Spleen (tissue), 13 donors: ENCODE measurements at places on chromosomes 2 and 18. TPM values are rescaled to one million over a fixed set of nuclear protein-coding genes. Genes with fewer than 3 reads are reported as not detected.

- DNase-seq = no peak
Measured at GRCh38 chr2:88575051-88575450, 52.2 kb downstream of the EIF2AK3 start.

The DLX1 gene
- total RNA-seq = not detected

DNA sequence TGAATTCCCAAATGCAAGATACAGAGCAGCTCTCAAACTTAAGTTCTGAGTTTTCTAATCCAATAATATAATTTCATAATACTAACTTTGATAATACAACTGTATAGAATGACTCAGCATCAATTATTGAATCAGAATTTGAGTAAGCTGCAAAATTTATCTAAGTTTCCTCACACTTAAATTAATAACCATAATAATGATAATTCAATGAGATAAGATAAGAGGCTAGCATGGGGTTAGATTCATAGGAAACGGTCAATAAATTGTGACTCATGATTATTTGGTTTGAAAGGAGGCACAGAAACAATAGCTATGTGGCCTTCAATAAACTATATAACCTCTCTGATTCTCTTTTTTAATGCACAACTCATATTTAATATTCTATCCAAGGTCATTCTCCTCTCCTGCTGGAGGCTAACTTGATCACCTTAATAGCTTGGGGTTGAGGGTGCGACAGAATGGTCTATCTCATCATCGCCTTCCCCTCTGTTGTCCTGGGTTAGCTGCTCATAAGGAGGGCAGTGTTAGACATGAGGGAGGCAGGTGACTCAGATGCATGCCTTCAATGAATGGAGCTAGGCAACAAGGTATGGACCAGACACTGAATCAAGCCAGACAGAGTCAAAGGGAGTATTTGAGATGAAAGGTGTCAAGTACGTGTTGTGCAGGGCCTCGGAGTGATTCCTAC lies 36.2 kb upstream of the BMP10 start:
- no peak for DNase-seq

DNA sequence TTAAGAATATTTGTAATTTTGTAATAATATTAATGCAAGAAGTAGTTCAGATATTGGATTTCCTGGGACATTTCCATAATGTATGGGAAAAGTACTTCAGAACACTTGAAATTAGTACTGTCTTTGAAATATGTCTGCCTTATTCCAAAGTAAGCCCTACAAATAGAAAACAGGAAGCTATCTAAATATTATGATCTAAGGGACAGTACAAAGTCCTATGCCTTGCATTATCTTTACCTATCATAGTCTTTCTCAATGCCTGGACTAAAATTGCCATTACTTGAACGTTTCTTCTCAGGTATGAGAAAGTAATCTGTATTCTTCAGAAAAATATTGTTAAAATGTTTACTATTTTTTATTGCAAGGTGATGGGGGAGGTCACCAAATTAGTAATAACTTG lies 113.0 kb downstream of the PPP1R1C start:
- DNase-seq = no peak

The SMC6 gene
- total RNA-seq = 24.9 TPM

- DNase-seq = peak; percentile 84
Measured at GRCh38 chr2:74548900-74549826, 4.6 kb downstream of the LOXL3 start.

The INHBB gene
- total RNA-seq = 0.66 TPM

DNA sequence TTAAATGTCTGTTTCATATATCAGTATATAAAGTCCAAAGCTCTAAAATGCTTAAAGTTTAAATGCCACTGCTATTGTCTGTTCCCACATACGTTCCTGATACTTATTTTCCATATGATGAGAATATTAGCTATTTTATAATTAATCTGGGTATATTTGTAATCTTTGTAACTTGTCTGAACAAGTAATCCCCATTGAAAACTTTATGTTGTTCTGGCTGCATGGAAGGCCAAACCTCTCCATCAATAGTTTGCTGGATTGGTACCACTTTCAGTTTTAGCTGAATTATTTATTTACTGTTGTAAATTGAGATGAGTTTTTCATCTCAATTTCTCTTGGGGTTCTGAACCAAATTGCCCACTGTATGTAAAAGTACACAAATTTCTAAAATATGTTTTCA lies 1.5 kb downstream of the MBD5 start:
- no peak for DNase-seq

- DNase-seq = peak; percentile 73
Measured at GRCh38 chr2:238290715-238291549, 2.5 kb upstream of the PER2 start.
